ENCODE measurements at places on chromosomes 5 and 9.

GRCh38 chr9:70865471-70865870 is 255.9 kb downstream of the TRPM3 start:
- no peak for DNase-seq

GRCh38 chr5:64147849-64148441 is 17.7 kb upstream of the RNF180 start:
- no peak for DNase-seq

- DNase-seq: no peak
Measured at GRCh38 chr5:145752947-145753346, 82.2 kb downstream of the PRELID2 start.

DNA sequence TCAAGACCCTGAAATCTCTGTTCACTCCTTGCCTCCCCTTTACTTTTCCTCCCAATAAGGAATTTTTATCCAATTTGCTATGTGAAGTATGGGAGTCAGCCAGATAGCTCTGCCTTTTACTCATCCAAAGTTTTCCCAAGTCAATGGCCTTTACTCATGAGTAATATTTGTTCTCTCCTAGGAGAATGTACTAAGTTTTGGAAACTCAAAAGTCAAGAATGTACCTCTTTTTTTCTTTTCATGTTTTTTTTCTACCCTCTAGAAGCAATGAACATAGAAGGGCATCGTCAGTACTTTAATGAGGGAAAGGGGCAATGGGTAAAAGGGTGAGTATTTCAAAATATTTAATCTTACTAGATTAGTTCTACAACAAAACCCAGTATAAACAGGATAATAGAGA is 140.2 kb upstream of the SGCD start:
- no peak for DNase-seq

DNA sequence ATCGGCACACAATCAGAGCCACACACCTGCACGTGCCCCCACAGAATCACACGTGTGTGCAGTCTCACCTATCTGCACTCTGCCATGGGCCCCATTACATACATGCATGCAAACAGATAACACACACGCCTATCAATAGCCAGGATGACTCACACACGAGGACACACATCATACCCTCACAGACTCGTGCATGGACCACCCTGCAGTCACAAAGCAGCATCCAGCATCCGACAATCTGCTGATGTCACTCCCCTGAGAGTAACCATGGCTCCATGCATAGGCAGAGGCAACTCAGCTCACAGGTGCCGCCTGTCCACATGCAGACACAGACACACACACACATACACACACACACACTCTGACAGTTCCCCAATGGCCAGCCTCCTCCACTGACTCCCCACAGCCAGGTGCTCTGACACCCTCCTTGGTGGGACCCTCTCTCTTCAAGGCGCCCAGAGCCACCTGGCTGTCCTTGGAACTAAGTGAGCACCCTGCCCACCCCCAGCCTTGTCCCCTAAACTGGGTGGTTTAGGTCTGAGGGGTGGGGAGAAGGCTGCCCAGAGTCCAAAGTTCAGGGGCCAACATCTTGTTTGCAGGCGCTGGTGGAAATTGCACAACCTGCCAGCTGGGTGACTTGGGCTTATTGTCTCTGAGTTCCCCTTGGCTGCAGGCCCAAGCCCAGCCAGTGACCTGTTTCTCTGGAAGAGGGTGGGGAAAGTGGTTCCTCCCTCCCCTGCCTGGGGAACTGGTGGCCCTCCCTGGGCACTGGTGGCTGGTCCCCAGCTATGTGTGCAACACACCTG is 34.6 kb upstream of the NEK6 start:
- DNase-seq: no peak

DNA sequence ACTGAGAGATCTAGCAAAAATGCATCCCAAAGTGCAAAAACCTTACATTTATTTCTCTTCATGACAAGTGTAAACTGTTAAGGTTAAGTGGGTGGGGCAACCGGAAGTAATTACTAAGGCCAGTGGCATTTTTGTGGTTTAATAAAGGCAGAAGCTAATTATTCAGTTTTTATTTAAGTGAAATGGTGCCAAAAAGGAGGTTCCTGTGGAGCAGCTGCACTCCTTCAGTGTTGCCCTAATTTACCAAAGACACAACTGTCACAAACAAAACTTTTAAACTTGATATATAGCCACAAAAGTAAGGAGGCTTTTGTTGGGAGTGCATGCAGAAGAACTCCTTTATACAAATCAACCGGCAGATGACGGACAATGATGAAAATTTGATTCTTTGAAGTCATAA is 81.6 kb downstream of the NDUFS4 start:
- DNase-seq: no peak

- no peak for DNase-seq
Measured at GRCh38 chr5:177175336-177175735, 41.8 kb downstream of the NSD1 start.

GRCh38 chr9:133762488-133763271 is 24.5 kb upstream of the SARDH start:
- DNase-seq: no peak

DNA sequence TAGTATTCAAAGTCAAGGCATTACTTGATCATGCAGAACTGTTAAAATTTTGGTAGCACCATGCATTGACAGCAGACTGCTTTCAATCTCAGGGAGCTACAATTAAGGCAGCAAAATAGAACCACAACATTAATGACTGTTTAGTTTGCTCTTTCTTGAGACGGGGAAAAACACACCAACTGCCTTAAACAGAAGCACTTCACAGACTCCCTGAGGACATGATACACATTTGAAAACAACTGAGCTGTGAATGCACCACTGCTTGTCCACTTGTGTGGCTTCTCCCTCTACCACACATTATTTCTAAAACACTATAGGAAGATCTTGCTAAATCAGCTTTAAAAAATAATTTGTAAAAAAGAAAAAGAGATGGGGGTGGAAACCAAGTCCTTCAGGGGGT is 79.6 kb upstream of the MAST4 start:
- DNase-seq: no peak

DNA sequence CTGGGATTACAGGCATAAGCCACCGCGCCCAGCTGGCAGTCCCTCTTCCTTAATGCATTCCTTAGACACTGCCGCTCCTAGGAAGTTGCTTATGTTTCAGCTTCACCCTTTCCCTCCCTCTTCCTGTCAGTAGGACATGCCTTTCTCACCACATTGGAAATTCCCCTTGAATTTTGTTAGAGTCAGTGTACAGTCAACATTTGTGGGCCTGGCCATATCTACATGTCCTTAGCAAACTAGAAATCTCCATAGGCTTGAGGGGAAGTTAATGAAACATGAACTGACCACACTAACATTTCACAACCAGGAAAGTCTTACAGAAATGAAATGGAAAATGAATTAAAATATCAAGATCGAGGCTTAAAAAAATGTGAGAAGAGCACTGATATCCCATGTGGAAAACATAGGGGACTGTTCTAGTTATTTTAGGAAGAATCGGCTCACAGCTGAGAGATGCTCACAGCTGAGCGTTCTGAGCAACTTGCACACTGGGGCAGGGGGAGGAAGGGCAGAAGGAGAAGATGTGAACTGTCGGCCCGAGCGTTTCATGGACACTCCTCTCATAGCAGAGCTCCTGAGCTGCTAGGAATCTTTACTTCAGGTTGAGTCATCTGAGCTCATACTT is 21.1 kb upstream of the LVRN start:
- DNase-seq: no peak

GRCh38 chr5:40915341-40915926 is 6.1 kb downstream of the C7 start:
- DNase-seq: no peak

DNA sequence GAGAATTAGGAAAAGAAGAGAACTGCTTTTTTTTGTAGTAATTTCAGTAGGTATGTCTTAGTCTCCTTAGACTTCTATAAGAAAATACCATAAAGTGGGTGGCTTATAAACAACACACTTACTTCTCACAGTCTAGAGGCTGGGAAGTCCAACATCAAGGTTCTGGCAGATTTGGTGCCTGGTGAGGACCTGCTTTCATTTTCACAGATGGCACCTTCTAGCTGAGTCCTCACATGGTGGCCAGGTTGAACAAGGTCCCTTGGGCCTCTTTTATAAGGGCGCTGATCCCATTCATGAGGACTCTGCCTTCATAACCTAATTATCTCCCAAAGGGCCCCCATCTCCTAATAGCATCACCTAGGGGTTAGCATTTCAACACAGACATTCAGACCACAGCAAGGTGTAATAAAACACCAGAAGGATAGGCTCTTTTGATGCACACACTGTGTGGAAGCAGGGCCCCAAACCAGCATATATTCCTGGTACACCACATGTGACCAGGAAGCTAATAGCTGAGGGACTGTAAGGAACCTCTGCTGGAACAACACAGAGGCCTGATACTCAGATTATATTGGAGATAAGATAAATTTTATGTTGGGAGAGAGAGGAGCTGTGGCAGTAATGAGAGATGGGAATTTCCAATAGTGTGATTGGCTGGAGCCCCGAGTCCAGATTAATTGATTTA is 384.9 kb downstream of the RAB3C start:
- no peak for DNase-seq

- DNase-seq: no peak
Measured at GRCh38 chr9:136372006-136372405, 1.5 kb downstream of the CARD9 start.

GRCh38 chr5:132046880-132047299 is 13.6 kb upstream of the IL3 start:
- no peak for DNase-seq

Measured in stimulated activated CD8-positive, alpha-beta memory T cell treated with anti-CD3 and anti-CD28 coated beads, Interleukin-4, amount 100 ng/mL, for 1 hour (primary cell).